IPS DF 6.9 (cell line): ENCODE measurements at places on chromosomes 2 and 18.
A peak's percentile ranks its signal among the peaks of the same experiment; 100 is the strongest.

DNA sequence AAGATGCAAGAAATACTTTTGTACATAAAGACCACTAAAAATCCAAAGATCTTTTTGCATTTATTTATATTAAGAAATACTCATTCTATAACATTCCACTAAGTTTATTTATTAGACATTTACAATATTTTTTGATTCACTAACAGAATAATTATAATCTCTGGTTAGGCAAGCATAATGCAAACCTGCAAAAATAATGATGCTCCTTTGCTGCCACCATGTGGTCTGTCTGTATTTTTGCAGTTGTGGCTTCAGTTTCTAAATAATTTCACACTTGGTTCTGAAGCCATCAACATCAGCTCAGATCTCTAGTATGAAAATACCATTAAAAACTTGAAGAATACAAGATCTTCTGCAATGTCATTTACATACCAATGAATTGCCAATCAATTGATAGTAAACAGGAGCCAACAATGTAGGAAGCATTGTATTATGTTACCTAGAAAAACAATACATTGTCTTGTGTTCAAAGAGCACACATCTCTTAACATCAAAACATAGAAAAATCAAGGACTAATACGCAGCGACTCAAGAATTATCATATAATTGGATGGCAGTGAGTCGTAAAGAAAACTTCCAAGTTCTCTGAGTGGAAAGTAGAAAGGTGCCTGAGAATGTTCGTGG is 28.8 kb upstream of the WDR75 start:
- no peak for DNase-seq

GRCh38 chr2:149657401-149658040 is 69.9 kb upstream of the MMADHC start:
- DNase-seq: no peak

GRCh38 chr2:145199042-145199441 is 679.1 kb upstream of the ZEB2 start:
- DNase-seq: no peak

GRCh38 chr18:49663899-49664890 is 102.3 kb downstream of the LIPG start:
- no peak for DNase-seq

- peak; percentile 35 for DNase-seq
These were observed 89.6 kb downstream of the ACTR3 start for GRCh38 chr2:113979191-113980128.

DNA sequence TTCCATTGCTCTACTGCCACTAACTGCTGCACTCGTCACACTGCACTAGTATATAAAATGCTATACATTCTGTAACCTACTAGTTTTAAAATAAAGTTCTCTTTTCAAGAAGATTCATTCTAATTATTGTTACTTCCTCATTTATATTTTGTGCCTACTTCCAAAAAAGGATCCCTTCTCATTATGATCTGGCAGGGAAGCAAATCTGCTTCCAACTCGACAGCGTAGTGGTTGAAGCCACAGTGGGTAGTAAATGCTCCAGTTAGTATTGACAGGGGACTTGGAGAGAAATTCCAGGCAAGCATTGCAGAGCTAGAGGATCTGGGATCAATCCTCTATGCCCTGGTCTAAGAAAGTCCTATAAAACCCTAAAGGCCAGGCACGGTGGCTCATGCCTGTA is 53.3 kb upstream of the AP1S3 start:
- no peak for DNase-seq

DNA sequence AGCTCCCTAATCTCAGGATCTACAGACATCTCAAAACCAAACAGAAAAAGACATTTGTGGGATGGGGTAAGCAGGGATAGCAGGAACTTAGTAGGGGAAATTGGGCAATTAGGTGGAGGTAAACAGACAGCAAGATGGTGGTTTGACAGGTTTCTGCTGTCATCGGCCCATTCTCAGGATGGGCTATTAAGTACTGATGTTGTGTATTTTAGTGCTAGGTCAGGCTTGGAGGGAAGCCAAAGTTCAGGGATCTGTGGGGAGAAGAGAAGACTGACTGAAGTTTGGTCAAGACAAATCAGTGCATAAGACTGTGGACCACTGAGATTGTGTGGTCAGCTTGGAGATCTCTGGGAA is 96.8 kb upstream of the THUMPD2 start:
- no peak for DNase-seq

GRCh38 chr18:62426191-62426488 is 96.7 kb upstream of the ZCCHC2 start:
- no peak for DNase-seq

- DNase-seq: no peak
These were observed 99.9 kb downstream of the CLIP4 start for GRCh38 chr2:29215073-29215472.

DNA sequence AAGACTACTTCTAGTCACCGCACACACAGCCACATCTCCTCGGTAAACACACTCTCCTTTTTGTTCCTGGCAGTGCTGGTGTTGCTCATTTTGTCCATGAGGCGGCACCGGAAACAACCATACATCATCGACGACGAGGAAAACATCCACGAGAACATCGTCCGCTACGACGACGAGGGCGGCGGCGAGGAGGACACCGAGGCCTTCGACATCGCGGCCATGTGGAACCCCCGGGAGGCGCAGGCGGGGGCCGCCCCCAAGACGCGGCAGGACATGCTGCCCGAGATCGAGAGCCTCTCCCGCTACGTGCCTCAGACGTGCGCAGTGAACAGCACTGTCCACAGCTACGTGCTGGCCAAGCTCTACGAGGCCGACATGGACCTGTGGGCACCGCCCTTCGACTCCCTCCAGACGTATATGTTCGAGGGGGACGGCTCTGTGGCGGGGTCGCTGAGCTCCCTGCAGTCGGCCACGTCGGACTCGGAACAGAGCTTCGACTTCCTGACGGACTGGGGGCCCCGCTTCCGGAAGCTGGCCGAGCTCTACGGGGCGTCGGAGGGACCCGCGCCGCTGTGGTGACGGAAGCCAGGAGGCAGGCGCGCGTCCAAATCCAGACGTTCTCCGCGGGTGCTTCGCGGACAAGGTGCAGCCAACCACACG is 221.0 kb downstream of the CDH20 start:
- no peak for DNase-seq

- no peak for DNase-seq
These were observed 1091.2 kb upstream of the PIK3C3 start for GRCh38 chr18:40863801-40864200.

- DNase-seq: no peak
These were observed 302.1 kb downstream of the HRH4 start for GRCh38 chr18:24762511-24762910.

GRCh38 chr2:30434708-30435107 is 12.3 kb upstream of the LCLAT1 start:
- DNase-seq: no peak

DNA sequence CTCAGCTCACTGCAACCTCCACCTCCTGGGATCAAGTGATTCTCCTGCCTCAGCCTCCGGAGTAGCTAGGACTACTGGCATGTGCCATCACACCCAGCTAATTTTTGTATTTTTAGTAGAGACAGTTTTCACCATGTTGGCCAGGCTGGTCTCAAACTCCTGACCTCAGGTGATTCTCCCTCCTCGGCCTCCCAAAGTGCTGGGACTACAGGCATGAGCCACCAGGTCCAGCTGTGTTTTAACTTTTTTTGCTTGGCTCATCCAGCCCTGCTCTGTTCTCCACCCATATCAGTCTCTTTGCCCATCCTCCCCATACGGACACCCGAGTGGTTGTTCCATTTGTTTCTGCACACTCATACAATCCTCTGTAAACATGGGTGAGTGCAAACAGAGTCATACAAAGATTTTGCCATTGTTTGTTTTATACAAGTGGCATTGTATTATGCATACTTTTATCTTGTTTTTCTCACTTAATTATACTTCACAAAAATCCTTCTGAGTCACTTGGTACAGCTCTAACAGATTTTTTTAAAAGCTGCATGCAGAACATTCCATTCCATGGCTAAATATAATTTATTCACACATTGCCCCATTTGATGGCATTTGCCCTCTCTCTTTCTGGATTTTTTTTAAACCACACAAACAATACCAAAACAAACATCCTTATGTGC is 5.3 kb downstream of the APOB start:
- no peak for DNase-seq

DNA sequence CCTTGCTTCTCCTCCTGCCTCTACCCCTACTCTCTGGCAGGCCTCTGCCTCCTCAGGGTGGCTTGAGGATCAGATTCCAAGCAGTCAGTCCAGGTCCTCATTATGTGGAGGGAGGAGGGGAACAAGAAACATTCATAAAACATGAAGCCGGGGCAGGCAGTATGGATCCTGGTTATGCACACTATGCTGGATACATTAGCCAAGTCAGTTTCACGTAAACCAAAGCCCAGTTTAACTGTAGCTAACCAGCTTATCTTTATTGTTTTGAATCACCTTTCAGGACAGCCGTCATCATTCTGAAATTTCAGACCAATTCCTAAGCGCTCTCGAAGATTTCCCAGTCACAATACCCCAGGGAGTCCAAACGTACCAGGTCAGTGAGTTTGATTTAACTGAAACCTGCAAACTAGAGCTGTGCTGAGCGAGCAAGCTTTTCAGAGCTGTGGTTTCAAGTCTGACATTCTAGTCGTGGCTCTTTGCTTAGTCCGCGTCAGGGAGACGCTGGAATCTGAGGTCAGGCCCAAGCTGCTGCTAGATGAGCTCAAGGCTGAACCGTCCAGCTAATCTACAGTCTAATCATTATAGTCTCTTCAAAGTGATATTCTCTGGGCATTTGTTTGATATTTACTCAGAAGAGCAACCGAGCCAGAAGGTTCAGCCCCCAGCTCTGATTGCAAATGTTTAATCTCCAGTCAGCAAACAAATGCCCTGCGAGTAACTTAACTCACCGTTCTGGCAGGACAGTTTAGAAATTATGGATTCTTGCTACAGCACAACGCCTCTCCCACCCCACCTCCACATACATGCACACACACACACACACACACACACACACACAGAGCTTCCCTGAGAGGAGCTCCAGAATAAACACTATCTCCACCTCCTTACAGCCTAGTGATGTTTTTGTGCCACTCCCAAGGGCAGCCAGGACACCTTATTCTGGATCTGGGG is 63.8 kb upstream of the BZW1 start:
- no peak for DNase-seq

- DNase-seq: no peak
These were observed 37.7 kb upstream of the NT5C1B start for GRCh38 chr2:18626958-18627650.

DNA sequence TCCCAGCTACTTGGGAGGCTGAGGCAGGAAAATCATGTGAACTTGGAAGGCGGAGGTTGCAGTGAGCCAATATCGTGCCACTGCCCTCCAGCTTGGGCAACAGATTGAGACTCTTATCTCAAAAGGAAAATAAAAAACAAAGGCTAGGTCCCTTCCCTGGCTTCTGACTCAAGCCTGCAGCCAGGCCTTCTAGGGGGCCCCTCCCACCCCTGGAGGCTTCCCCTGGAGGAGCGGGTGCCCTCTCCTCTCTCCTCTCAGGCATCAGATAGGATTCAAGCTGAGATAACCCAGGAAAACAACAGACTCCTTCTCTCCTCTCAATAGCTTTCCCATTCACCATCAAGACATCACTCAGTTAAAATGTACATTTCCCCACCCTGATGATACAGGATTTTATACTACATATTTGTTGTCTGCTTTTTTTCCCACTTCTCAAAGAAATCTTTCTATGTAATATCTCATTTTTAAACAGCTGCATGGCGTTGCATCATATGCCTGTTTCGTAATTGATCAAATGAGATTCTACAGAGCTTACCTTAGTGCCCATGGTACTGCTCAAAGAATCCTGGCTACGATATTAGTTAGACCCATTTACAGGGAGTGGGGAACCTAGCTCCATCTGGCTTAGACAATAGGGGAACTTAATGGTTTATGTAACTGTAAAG is 20.6 kb upstream of the C2orf72 start:
- DNase-seq: no peak

GRCh38 chr2:29920130-29920577 is 1.2 kb downstream of the ALK start:
- DNase-seq: no peak

GRCh38 chr2:3001615-3002560 is 375.7 kb downstream of the EIPR1 start:
- DNase-seq: peak; percentile 4

- DNase-seq: no peak
These were observed 409.3 kb downstream of the MTX2 start for GRCh38 chr2:176678571-176678970.

DNA sequence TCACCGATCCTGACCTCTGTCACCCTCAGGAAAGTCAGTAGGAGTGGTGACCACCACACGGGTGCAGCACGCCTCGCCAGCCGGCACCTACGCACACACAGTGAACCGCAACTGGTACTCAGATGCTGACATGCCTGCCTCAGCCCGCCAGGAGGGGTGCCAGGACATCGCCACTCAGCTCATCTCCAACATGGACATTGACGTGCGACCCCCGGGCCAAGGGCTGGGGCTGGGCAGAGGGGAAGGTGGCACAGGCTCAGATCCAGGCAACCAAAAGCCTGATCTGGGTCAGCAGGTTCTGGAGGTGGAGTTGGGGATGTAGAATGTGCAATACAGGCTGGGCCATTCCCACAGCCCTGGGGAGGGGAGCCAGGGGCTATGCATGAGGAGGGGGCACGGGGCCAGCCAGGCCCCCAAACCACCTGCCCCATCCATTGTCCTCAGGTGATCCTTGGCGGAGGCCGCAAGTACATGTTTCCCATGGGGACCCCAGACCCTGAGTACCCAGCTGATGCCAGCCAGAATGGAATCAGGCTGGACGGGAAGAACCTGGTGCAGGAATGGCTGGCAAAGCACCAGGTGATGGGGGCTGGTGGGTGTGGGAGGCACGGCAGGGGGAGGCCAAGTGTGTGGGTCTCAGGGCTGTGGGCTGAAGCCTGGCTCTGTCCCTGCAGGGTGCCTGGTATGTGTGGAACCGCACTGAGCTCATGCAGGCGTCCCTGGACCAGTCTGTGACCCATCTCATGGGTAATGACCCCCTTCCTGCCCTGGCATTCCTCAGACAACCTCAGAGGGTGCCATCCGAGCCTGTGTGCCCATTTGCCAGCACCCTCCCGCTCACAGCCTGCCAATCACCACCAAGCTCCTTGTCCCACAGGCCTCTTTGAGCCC is 1.4 kb downstream of the ALPI start:
- DNase-seq: no peak

- no peak for DNase-seq
These were observed 18.2 kb upstream of the MBOAT2 start for GRCh38 chr2:9021563-9022211.

- DNase-seq: no peak
These were observed 19.9 kb upstream of the NEDD4L start for GRCh38 chr18:58024139-58024538.

- DNase-seq: no peak
These were observed 177.9 kb upstream of the RAB6C start for GRCh38 chr2:129801575-129801974.

DNA sequence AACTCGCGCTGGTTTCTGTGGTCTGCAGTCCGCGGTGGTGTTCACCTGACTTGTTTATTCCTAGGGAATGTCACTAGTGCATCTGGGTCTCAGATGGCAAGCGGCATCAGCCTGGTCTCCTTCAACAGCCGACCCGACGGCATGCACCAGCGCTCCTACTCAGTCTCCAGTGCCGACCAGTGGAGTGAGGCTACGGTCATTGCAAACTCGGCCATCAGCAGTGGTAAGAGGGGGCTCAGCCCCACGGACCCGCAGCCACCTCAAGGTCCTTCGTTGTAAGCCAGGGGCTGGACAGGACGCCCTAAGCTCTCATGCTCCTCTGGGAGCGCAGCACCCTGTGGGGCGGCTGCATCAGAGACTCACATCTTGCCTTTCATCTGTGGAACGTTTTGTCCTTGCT is 237.5 kb downstream of the GBX2 start:
- DNase-seq: no peak
